ENCODE measurements at places on chromosomes 13 and 19. TPM values are rescaled to one million over a fixed set of nuclear protein-coding genes. Genes with fewer than 3 reads are reported as not detected.

DNA sequence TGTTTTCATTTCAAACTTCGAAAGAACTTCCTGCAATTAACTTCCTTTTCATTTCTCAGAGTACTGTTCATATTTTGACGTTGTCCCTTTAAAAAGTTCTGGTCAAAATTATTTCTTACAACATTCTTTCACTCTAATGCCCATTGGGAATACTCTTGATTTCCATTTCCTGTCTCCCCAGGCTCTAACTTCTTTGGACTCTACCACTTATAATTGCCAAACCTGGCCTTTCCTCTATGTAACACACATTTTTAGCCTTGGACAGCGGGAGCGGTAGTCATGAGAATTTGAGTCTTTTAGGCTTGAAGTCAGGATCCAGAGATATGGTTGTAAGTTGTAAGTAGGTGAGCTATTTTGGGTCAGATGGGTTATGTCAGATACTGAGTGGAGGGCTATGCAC, 163.5 kb upstream of the SPRY2 start:
- no peak for DNase-seq

- DNase-seq: no peak
Observed at GRCh38 chr19:53158119-53158656, 665 bp downstream of the ZNF347 start.

DNA sequence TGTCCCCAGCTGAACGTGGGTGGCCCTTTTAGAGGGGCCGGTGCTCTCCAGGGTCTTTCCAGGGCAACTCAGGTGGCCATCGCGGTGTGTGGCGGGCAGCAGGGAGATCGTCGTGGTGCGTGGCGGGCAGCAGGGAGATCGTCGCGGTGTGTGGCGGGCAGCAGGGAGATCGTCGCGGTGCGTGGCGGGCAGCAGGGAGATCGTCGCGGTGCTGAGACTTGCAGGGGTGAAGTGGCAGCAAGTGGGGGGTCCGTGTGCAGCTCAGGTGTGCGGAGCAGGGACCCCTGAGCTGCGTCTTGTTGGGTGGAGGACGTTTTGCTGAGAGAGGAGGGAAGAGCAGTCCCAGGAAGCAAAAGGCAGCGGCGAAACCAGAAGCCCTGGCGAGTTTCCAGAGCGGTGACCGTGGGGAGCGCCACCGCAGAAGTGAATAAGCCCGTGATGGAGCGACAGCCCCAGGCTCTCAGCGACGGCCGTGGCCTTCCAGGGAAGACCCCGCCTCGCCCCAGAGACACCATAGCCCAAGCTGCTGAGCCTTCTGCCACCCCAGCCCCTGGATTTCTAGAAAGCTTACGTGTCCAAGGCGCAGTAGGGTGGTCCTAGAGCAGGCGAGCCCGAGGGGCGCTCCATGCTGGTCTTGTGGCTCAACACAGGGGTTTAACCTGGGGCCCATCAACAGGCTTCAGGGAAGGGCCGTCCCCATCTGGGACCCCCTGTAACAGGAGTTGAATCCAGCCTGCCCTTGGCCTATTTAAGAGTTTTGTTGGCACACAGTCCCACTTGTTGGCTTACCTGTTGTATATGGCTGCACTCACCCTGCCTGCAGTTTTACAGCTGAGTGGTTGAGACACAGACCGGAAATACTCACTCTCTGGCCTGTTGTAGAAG, 5.4 kb downstream of the NCLN start:
- no peak for DNase-seq

The MBD3L3 gene
- total RNA-seq: not detected

The GIPR gene
- total RNA-seq: 1.3 TPM

GRCh38 chr19:58196901-58197616, 14.2 kb downstream of the ZNF274 start:
- DNase-seq: no peak

The STAP2 gene
- 5.9 TPM for total RNA-seq
